AML-193 (cell line): ENCODE measurements at places on chromosomes 6 and 20.

GRCh38 chr6:44850312-44850711 is 462.8 kb downstream of the CDC5L start:
- DNase-seq = no peak

DNA sequence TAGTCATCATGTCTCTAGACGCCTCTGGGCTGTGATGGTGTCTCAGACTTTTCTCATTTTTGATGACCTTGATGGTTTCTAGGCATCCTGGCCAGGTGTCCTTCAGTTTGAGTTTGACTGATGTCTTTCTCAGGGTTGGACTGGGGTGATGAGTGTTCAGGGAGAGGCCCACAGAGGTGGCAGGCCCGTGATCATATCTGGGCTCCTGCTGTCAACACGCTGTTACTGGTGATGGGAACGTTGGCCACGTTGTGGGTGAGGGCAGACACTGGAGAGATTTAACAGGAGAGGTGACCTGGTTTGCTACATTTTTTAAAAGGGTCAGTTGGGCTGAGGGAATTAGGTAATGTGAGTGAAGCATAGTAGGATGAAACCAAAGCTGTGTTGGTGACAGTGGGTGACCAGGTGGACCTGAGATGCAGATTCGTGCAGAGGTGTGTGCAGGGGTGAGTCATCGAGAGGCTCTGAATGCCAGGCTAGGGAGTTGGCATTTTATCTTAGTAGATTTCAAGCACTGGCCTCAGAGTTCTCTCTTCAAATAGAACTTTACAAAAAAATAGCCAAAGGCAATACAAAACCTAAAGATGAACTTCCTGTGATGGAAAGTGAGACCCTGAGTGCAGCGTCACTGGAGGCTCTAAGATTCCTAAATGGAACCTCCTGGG is 174.1 kb downstream of the CDH26 start:
- DNase-seq = no peak

- no peak for DNase-seq
Observed at GRCh38 chr20:21180248-21180647, 54.4 kb downstream of the KIZ start.

DNA sequence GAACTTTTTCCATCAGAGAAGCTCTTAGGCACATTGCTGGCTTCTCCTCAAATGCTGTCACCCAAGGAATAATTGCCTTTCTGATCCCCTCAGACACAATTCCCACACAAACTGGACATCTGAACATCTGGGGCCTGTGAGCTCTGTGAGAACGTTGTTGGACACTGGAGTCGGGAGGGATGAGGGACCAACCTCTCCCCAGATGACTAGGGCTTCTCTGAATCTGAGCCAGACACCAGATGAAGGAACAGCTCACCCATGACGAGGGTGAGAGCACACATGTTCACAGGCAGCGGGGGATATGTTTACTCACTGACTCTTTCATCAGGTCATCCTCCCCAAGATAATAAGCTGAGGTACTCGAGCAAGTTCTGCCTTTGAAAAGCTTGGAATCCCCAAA is 283.9 kb upstream of the SUPT3H start:
- DNase-seq = no peak

GRCh38 chr6:128168244-128168643 is 267.4 kb upstream of the THEMIS start:
- DNase-seq = no peak

DNA sequence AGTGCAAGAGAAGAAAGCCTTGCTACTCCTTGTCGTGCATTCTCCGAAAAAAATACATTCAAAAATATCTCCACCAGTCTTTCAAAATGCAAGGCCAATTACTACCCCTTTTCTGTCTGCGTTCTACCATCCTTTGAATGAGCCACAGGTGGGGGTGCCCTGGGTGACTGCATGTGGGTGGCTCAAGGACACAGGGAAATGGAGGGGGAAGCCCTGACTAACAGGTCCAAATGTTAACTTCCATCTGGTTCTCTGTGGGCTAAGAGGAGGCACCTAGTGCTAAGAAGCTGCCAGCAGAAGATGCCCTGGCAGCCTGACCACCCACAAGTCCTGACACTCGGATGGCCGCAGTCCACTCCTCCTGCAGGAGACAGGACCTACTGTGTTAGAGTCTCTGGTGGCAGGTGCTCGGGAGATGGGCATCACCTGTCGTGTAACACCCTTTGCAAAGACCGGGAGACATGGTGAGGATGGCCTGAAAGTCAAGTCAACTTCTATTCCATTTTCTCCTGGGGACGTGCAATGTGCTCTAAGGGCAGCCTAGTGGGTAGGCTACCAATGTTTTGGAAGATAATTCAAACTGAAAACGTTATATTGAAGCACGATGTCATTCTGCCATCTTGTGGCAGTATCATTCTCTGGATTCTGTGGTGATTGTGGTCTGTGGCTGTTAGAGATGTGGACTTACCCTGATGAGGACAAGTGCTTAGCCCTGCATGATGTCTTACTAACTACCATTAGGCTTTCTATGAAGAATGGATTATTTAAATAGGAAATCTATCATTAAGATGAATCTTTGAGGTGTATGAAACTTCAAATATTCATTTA is 27.4 kb upstream of the IGF2R start:
- peak; percentile 70 for DNase-seq

GRCh38 chr20:23691675-23692074 is 2.8 kb upstream of the CST4 start:
- no peak for DNase-seq

DNA sequence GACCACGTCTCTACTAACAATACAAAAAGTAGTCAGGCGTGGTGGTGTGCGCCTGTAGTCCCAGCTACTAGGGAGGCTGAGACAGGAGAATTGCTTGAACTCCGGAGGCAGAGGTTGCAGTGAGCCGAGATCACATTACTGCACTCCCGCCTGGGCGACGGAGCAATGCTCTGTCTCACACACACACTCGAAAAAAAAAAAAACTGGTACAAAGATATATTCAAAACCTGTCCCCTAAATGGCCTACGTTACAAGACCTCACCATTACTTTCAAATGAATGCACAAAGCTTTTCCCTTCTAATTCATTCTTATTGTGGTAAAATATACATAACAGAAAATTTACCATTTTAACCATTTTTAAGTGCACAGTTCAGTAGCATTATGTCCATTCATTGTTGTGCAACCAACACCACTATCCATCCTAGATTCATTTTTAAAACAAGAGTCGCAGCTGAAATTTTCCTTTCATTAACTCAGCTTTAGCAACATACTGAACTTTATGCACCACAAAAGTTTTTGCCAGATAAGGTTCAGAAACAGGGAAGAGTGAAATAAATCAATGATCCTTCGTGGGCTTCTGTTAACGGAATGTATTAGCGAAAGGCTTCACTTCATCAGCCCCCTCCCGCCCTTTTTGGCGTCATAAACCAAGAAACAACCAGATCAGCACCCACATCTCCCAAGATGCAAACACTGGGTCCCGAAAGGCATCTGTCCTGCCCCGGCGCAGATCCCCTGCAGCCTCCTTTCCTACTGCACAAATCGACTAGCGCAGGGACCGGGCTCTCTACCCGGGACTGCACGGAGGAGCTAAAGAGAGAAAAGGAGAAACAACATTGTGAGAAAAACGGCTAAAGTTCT is 825 bp upstream of the FAM135A start:
- no peak for DNase-seq

DNA sequence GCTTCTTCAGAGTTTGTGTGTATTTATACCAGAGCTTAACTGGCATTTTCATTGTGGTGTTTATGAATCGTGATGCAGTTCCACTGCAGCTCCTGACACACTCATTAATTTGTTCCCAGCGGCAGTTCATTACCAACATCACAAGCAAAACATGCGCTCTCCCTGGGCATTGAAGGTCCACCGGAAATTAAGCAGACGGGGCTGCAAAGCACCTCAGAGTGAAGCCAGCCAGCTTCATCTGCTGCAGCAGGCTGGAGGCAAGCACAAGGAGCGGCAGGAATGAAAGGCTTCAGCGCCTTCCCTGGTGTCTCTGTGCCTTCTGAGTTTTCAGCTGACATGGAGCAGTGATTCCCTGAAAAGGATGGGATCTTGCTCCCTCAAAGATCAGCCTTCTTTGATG is 246.0 kb upstream of the SPTLC3 start:
- DNase-seq = no peak

DNA sequence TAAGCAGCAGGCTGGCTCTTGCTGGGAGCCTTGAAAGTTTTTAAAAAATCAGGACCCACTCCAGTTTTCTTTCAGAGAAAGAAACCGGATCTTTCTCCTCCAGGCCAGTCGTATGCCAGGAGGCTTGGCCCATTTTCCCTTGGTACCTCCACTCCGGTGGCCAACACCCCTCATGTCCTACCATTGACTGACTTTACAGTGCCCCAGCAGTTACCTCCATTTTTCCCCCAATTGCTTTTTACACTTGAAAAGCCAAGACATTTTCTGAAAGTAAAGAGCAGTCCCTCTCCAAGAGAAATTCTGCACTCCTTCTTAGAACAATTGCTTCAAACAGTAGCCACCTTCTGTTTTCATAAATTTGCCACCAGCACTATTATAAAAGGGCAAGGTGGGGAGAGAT is 47.7 kb upstream of the SNX9 start:
- DNase-seq = no peak

GRCh38 chr6:158324136-158324535 is 11.9 kb downstream of the TULP4 start:
- no peak for DNase-seq

DNA sequence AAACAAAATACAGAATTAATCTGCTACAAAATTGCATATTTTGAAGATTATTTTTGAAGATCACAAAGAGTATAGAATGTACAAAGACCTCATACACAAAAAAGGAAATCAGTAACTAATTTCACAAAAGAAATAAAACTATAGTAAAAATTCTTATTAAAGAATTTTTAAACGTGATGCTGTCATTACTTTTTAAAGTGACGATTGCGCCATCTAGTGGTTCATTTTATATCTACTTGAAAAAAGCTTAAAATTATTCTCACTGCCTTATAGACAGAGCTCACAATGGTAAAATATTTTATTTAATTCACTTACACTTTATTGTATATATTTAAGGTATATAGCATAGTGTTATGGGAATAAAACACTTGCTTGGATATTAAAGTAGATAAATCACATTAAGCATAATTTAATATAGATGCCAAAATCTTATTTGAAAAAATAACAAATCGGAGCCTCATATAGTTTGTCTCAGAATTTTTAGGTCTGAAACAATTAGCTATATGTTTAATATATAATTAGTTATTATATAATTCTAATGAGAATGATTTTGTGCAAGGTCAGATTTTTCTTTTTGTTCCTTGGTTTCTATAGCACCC is 128.8 kb downstream of the PHF3 start:
- peak; percentile 62 for DNase-seq

- DNase-seq = no peak
Observed at GRCh38 chr6:50318536-50318935, 268.8 kb upstream of the DEFB112 start.

DNA sequence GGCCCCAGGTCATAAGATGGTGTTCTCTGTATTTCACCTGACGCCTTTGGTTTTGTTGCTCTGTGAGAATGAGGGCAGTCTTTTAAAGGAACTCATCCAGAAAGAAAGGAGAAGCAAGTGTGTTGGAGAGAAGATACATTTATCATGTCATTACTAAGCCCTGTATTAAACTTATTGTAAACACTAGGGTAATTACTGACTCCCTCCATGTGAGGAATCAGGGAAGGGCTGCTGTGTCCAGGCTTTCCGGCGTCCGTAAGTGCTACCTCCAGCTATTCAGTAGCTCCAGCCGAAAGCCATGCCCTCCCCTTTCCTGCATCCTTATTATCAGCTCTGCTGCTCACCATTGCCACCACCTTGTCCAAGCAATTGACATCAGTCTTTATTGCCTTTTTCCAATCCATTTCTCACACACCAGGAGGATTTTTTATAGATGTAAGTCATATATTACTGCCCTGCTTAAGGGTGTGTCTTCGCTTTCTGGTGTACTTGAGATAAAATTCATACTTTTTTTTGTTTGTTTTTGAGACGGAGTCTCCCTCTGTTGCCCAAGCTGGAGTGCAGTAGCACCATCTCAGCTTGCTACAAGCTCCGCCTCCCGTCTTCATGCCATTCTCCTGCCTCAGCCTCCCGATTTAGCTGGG is 94.7 kb downstream of the RPP40 start:
- no peak for DNase-seq
